ENCODE measurements at places on chromosomes 5 and 9.

GRCh38 chr5:160169326-160169725 is 50.1 kb upstream of the PWWP2A start:
- peaks cover 18% of the 10 kb centered on the region for H3K27me3 ChIP-seq
- no peak overlapping the region for H3K27ac ChIP-seq
- H3K36me3 ChIP-seq = no peaks in the 10 kb centered on the region
- H3K4me1 ChIP-seq = peaks cover 12% of the 10 kb centered on the region
- no peak overlapping the region for H3K4me3 ChIP-seq

DNA sequence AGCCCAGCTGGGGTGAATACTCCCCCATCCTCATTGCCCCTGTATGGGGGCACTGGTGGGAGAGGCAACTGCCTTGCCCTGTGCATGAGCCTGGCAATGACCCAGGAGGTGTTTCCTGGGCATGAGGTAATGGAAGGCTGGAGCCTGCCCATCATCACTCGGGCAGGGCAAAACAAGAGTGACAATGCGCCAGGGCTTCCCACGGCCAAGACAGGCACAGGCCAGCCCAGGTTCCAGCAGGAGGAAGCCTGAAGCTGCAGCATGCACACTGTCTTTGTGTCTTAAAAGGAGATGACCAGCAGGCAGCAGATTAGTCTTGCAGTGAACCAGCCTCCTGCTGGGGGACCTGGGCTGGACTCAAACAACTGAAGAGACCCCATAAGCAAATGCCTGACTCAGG is 92.2 kb upstream of the SMIM23 start:
- H3K36me3 ChIP-seq = no peaks in the 10 kb centered on the region
- H3K27me3 ChIP-seq = peaks cover 2% of the 10 kb centered on the region
- H3K27ac ChIP-seq = no peak overlapping the region
- no peak overlapping the region for H3K4me3 ChIP-seq
- no peak for DNase-seq

GRCh38 chr5:139065306-139065705 is 132.9 kb downstream of the SIL1 start:
- no peaks in the 10 kb centered on the region for H3K27me3 ChIP-seq
- peaks cover 9% of the 10 kb centered on the region for H3K4me1 ChIP-seq
- no peaks in the 10 kb centered on the region for H3K36me3 ChIP-seq
- no peak overlapping the region for H3K27ac ChIP-seq

DNA sequence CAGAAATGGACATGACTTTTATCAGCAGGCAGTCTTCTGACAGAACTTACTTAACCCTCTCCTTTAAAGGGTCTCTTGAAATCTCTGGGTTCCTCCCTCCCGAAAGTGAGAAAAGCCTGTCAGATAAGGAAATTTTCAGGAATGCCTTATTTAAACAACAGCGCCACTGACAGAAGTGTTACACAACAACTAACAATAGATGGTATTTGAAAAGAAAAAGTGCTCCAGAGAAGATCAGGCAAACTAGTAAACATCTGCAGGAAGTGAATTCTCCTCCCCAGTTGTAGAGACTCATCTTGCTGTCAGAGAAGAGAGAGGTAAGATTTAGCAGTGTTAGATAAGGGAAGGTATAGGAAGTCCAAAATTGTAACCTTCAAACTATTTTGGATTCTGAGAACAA is 107.2 kb upstream of the NFIL3 start:
- H3K27ac ChIP-seq = no peak overlapping the region
- DNase-seq = no peak
- H3K27me3 ChIP-seq = peaks cover 9% of the 10 kb centered on the region
